ENCODE measurements at places on chromosomes 13 and 19. TPM values are rescaled to one million over a fixed set of nuclear protein-coding genes. Genes with fewer than 3 reads are reported as not detected.

RDH8 gene
- total RNA-seq, result not detected

DNA sequence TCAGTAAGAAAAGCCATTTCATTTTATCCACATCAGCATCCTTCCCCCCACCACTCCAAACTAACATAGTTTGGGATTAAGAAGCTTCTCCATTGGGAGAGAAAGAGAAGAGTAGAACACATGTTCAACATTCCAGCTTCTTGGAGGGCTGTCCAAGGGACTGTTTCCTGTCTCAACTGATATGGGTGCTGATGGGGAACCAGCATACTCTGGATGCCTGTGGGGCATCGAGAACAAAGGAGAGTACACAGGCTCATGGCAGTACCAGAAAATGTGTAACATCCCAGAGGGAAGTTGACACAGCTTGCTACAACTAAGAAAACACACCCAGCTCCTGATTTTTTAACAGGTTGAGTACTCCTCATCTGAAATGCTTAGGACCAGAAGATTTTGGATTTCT, 24.7 kb downstream of the SUCLA2 start:
- H3K27me3 ChIP-seq, result no peaks in the 10 kb centered on the region
- peaks cover 31% of the 10 kb centered on the region for H3K36me3 ChIP-seq
- no peak overlapping the region for H3K4me3 ChIP-seq
- H3K27ac ChIP-seq, result no peak overlapping the region

PIK3R2 gene
- total RNA-seq, result 20.8 TPM

DNA sequence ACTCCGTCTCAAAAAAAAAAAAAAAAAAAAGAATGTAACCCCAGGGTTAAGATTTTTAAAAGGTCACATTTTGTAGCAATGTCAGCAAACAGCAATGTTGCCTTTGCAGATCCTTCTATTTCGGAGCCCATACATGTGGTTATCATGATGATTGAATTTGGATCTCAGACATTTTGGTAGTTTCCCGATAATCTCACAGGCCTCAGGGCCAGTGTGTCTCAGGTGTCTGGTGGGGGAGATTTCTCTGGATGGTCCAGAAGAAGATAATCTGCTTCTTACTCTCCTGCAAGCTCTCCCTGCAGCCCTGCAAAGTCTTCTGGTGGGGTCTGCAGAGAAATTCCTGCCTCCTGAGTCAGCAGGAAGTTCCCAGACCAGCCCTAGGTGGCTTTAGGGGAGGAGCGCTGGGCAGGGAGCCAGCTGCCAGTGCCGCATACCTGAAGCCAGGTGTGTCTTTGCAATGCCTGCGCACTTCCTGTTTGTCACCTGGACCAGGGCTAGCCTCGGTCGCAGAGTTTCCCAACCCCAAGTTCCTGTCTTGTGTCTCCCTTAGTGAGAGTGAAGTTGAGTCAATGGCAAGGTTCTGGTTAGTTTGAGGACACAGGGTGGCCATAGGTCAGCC, 1.4 kb downstream of the SH2D3A start:
- no peak overlapping the region for H3K4me3 ChIP-seq
- H3K36me3 ChIP-seq, result no peaks in the 10 kb centered on the region
- peaks cover 11% of the 10 kb centered on the region for H3K27me3 ChIP-seq
- peaks cover 5% of the 10 kb centered on the region for H3K4me1 ChIP-seq
- no peak for DNase-seq

DNA sequence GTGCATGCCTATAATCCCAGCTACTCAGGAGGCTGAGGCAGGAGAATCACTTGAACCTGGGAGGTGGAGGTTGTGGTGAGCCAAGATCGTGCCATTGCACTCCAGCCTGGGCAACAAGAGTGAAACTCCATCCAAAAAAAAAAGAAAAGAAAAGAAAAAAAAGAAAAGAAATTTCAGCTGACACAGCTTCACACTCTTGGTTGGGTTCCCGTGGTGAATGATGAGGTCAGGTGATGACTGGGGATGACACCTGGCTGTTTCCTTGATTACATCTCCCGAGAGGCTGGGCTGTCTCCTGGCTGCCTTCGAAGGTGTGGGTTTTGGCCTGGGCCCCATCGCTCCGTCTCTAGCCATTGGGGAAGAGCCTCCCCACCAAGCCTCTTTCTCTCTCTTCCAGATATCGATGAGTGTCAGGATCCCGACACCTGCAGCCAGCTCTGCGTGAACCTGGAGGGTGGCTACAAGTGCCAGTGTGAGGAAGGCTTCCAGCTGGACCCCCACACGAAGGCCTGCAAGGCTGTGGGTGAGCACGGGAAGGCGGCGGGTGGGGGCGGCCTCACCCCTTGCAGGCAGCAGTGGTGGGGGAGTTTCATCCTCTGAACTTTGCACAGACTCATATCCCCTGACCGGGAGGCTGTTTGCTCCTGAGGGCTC, 22.0 kb downstream of the LDLR start:
- peaks cover 80% of the 10 kb centered on the region for H3K36me3 ChIP-seq
- no peak for DNase-seq
- H3K27ac ChIP-seq, result no peak overlapping the region
- H3K4me1 ChIP-seq, result no peaks in the 10 kb centered on the region
- no peaks in the 10 kb centered on the region for H3K27me3 ChIP-seq

ZNF667 gene
- 5.1 TPM for total RNA-seq

- H3K27ac ChIP-seq, result peak overlapping the region; percentile 46
- H3K4me1 ChIP-seq, result peaks cover 8% of the 10 kb centered on the region
- DNase-seq, result peak; percentile 75
- H3K36me3 ChIP-seq, result no peaks in the 10 kb centered on the region
- peak overlapping the region; percentile 11 for H3K4me3 ChIP-seq
- no peaks in the 10 kb centered on the region for H3K27me3 ChIP-seq
Measured at GRCh38 chr19:15213715-15214381, 13.1 kb upstream of the NOTCH3 start.

GRCh38 chr13:48214519-48215121, 18.4 kb upstream of the ITM2B start:
- no peak overlapping the region for H3K4me3 ChIP-seq
- no peaks in the 10 kb centered on the region for H3K36me3 ChIP-seq

DNA sequence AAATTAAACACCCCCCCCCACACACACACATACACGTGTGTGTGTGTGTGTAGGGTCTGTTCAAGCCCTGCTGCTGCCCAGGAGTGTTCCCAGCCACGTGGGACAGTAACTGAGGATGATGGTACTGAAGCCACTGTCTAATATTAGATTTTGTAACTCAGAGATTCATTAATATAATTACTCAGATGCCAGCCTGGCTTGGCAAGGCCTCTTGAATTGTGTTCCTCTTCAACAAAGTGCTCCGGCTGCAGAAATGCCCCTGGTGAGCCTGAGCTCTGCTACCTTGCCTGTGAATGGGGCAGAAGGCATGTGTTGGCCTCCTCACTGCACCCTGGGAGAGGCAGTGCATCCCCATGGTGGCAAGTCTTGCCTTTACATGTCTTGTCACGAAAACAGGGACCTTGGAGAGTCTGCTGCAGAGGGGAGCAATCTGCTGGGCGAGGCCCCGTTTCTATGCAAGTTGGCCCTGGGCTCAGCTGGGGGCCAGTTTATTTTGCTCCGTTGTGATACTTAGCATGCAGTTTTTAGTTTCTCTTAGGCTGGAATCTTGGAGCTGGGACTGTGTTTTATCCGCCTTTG, 44.0 kb downstream of the NFIX start:
- peak overlapping the region; percentile 99 for H3K27ac ChIP-seq
- H3K4me3 ChIP-seq, result no peak overlapping the region
- peaks cover 96% of the 10 kb centered on the region for H3K4me1 ChIP-seq
- no peaks in the 10 kb centered on the region for H3K27me3 ChIP-seq
- DNase-seq, result no peak

DNA sequence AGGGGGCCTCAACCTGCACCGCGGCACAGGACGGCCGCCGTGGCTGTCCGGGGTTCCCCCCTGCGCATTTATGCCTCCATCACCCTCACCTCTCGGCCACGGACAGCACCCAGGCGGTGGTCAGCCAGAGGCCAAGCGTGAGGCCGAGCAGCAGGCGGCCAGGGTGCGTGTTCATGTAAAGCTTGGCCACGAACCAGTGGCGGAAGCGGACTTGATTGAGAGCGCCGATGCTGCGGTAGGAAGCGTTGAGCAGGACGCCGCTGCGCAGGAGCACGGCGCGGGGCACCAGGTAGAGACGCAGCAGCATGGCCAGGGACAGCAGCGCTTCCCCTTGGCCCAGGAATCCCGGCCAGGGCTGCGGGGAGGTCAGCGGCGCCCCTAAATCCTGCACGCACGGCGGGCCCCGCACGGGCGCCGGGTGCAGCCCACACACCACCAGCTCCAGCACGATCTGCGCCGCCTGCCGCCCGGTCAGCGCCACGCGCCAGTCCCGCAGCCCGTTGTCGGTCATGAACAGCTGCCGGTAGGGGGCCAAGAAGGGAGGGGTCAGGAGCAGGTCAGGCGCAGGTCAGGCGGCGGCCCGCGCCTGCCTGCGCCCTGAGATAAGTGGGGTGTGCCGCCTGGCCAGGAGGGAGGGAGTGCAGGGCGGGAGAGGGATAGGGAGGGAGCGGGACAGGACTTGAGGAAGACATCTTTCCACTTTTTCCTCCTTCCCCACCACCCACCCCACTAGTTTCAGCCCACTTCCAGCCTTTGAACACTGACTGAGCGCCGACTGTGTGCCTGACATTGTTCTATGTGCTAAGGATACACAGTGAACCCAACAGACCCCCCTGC, 6.5 kb downstream of the KCNN4 start:
- no peaks in the 10 kb centered on the region for H3K36me3 ChIP-seq
- no peaks in the 10 kb centered on the region for H3K27me3 ChIP-seq
- peaks cover 4% of the 10 kb centered on the region for H3K4me1 ChIP-seq
- H3K4me3 ChIP-seq, result peak overlapping the region; percentile 51
- H3K27ac ChIP-seq, result no peak overlapping the region

PABPC3 gene
- total RNA-seq, result 0.09 TPM

DNA sequence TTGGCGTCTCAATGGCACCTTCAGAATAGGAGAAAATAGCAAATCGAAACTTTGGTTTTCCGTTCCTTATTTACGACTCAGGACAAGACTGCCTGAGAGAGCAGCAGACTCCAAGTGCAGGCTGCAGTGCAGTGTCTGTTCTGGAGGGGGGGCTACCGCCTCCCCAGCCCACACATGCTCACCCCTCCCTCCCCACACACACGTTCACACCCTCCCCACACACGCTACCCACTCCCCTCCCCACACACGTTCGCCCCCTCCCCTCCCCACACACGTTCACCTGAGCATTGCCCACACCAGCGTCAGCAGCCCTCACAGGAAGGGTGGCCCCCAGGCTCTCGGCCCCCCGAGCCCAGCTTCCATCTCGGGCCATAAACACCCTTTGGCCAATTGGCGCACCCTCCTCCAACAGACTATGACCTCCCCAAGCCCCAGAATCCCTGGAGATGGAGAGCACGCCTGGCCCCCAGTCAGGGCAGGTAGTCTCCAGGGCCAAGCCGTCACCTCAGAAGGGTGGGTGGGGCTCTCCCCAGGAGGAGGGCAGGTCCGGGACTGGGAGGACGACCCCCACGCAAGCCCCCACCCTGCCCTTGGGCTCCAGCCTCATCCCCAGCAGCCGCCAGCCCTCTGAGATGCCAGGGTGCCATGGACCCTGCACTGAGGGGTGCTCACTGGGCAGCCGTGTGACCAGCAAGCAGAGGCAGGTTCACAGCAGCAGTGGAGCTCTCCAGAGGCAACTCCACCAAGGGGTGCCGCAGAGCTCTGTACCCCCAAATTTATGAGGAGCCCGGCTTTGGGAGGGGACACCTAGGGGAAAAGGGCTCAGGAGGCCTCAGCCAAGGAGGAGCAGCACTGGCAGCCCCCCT, 27.5 kb downstream of the RASA3 start:
- peak; percentile 8 for DNase-seq
- peaks cover 57% of the 10 kb centered on the region for H3K4me1 ChIP-seq
- no peak overlapping the region for H3K4me3 ChIP-seq
- H3K36me3 ChIP-seq, result no peaks in the 10 kb centered on the region

DNA sequence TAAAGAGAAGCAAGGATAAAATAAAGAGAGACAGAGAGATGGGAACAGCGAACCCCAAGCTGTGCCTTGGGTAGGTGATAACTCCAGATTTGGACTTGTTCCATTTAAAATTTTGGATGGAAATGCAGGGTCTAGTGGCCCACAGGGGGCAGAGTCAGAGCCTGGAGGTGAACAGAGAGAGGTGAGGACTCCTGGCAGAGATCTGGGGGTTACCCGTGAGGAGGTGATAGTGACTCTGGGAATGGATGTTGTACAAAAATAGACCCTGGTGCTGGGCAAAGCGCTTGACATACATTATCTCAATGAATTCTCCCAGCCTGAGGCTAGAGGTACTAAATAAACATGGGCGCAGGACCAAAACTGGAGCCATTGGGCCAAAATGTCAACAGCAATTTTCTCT, 14.3 kb upstream of the DHRS12 start:
- no peaks in the 10 kb centered on the region for H3K36me3 ChIP-seq
- no peak overlapping the region for H3K4me3 ChIP-seq
- H3K27me3 ChIP-seq, result no peaks in the 10 kb centered on the region
- DNase-seq, result no peak

GRCh38 chr13:24489721-24490120, 22.9 kb downstream of the PARP4 start:
- H3K27me3 ChIP-seq, result no peaks in the 10 kb centered on the region
- H3K4me1 ChIP-seq, result no peaks in the 10 kb centered on the region
- no peak overlapping the region for H3K27ac ChIP-seq

- no peak for DNase-seq
- no peaks in the 10 kb centered on the region for H3K4me1 ChIP-seq
- H3K36me3 ChIP-seq, result no peaks in the 10 kb centered on the region
- H3K27me3 ChIP-seq, result no peaks in the 10 kb centered on the region
Measured at GRCh38 chr19:5567970-5568407, 236 bp upstream of the TINCR start.
